HCEC 1CT (cell line): ENCODE measurements at places on chromosomes 5 and 9.

DNA sequence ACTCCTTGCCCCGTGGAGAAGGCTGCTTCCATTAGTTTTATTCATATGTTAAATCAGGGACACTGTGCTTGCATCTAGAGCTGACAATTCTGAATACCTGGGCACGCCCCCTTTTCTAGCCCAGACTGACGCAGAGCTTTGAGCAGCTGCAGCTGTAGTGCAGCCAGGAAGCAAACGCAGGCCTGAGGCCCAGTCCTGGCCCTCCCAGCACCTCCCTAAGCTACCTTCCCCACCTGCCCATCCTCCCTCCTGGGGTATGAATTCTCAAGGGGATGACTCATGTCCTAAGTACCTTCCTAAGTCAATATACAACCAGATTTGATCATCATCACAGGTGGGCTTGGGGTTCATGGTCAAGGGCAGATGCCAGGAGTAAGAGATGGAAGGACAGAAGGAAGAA, 3.5 kb downstream of the PHF19 start:
- peak; percentile 5 for DNase-seq

DNA sequence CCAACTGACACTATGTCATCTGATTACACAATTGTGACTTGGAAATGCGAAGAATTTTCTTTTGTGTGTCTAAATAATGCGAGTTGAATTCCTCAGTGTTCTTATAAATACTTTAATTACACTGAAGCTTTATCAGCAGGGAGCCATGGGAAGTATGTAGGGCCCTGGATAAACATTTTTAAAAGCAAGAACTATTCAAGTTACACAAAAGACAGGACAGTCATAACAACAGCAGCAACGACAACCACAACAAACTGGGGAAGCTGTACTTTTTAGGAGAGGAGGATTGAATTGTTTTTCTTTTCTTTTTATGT, 250.3 kb upstream of the ZNF608 start:
- DNase-seq: peak; percentile 15

DNA sequence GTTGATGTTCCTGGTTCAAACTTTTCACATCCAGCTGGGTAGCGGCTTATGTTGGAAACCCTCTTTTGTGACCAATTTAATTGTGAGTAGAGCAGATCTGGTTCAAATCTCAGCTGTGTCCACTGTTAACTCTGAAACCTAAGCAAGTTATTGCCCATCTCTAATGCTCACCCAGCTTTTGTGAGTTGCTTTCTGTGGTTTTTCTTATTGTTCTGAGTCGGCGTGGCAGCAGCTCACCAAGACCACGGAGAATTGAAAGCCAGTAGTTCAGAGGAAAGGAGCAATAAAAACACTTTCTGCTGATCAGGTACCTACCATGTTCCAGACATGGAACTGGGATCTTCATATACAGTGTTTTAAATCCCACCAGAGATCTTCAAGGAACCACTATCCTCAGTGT, 114.4 kb downstream of the DOCK2 start:
- no peak for DNase-seq

DNA sequence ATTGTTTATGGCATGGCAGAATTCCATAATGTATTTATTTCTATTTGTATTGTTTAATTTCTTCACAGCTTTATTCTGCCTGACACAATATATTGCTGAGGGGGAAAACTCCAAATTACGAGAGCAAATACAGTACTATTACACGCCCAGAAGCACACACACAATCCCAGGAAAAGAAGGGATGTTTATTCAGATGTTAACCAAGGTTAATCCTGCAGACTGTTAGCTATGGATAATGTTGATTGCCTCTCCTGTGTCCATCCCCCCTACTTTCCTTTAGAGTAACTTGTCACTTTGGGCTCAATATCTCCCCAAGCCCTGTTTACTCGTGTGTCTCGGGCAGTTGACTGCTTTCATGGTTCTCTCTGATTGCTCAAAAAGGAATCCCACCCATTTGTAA, 84.2 kb upstream of the ERCC6L2 start:
- no peak for DNase-seq

GRCh38 chr9:133844881-133845410, 106.8 kb upstream of the SARDH start:
- DNase-seq: no peak

DNA sequence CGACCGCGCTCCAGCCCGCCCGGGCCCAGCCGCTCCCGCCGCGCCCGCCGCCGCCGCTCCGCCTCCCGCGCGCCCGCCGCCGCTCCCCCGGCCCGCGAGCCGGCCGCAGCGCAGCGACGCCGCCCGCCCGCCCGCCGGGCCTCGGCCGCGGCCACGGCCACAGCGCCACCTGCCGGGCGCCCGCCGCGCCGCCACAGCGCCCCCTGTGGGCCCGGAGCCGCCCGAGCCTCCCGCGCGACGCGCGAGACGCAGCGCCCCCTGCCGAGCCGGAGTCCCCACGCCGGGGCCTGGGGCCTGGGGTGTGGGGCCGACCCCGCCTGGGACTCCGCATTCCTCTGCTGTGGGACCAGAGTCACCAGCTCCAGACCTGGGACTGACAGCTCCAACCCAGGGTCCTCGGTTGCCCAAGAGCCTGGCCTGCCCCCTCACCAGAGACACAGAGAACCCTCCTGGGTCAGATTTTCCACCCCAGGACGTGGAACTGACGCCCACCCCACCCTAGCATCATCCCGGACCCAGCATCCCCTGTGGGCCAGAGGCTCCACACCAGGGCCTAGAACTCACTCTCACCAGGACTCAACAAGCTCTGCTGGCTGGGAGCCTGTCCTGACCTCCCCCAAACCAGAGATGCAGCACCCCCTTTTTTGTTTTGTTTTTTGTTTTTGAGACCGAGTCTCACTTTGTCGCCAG, at the start of gene RAPGEF1:
RAPGEF1 (minus strand) TSS at position 118 of the 690 bp plus-strand sequence. CDS start 246 bp downstream, outside the sequence.
- peak; percentile 39 for DNase-seq

- DNase-seq: no peak
Observed at GRCh38 chr5:137442660-137443059, 56.5 kb downstream of the SPOCK1 start.

DNA sequence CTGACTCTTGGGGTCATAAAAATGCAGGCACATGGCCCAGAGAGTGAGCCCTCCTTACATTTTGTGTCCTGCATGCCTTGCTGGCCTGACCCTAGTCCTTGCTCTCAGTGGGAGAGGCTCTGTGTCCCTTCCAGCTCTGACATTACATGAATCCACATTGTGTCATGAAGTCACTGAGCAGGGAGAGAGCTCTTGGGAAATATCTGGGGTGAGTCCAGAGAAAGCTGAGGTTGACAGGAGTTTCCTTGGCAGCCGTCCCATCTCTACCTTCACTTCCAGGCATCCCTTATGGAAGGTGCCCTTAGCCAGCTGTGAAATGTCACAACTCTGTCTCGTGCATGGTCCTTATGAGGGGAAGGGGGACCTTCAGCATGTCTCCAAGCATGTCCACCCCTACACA, 41.0 kb downstream of the FAT2 start:
- no peak for DNase-seq

- DNase-seq: no peak
Observed at GRCh38 chr5:100788417-100788816, 114.7 kb downstream of the ST8SIA4 start.

DNA sequence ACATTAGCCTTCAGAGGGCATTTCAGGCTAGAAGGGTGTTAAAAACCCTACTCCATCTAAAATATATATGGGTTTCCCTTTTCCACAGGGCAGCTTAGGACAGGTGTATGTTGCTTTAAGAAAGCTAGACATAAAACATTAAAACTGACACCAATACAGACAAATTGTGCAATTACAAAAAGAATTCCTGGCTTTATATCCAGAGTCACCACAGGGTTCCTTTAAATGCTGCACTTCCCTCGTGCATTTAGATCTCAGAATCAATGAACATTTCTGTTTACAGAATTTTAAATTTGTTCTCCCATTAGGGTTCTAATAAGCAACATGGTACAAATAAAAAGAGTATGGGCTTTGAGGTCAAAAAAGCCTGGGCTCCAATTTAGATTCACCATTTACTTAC, 170.2 kb downstream of the MAPKAP1 start:
- DNase-seq: peak; percentile 21

DNA sequence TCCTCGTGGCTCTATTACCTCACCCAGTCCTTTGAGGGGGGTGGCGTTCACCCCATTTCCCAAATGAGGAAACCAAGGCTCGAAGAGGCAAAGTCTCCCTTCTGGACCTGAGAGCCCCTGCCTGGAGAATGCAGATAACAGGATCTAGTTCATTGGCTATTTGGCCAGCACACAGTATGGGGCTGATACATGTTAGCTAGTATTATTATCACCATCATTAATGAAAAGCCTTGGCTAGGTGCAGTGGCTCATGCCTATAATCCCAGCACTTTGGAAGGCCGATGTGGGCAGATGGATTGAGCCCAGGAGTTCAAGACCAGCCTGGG, 4.3 kb downstream of the SH3GLB2 start:
- DNase-seq: no peak
